ENCODE measurements at places on chromosomes 2 and 18. TPM values are rescaled to one million over a fixed set of nuclear protein-coding genes. Genes with fewer than 3 reads are reported as not detected.

DNA sequence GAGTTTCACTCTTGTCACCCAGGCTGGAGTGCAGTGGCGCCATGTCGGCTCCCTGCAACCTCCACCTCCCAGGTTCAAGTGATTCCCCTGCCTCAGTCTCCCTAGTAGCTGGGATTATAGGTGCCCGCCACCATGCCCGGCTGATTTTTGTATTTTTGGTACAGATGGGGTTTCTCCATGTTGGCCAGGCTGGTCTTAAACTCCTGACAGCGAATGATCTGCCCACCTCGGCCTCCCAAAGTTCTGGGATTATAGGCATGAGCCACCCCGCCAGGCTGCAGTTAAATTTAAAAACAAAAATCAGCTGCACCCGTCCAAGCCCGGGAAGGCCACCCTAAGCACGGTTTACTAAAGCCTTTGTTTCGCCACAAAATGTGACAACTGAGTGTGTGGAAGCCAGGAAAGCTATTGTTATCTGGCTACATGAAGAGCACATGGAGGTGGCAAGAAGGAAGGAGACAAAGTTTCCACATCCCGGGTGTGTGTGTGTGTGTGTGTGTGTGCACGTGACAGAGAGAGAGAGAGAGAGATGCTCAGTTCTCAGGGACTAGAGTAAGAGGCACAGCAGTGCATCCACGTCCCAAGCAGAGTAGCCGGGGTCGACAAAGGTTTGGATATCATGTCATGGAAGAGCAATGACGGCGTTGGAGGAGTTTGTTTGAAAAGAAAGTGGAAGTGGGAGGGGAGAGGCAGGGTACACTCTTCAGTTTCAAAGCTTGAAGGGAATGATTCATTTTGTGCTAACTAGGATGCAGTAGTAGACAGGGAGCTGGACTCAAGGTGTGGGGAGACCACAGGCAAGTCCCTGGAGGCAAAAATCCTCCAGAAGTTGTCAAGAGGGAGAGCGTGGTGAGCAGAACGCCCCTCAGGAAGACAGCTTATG is 20.1 kb downstream of the INPP5D start:
- H3K4me1 ChIP-seq: peaks cover 35% of the 10 kb centered on the region
- peaks cover 7% of the 10 kb centered on the region for H3K27me3 ChIP-seq
- no peaks in the 10 kb centered on the region for H3K36me3 ChIP-seq
- DNase-seq: no peak

- peaks cover 79% of the 10 kb centered on the region for H3K4me1 ChIP-seq
- H3K4me3 ChIP-seq: peak overlapping the region; percentile 24
- no peaks in the 10 kb centered on the region for H3K27me3 ChIP-seq
- DNase-seq: no peak
Observed at GRCh38 chr18:47901624-47902362, 28.7 kb downstream of the SMAD2 start.

DSG1 gene
- total RNA-seq: not detected

GRCh38 chr2:238938003-238938400 is 90.1 kb downstream of the TWIST2 start:
- no peak for DNase-seq
- H3K4me1 ChIP-seq: no peaks in the 10 kb centered on the region
- H3K4me3 ChIP-seq: no peak overlapping the region
- H3K36me3 ChIP-seq: no peaks in the 10 kb centered on the region
- no peak overlapping the region for H3K27ac ChIP-seq
- H3K27me3 ChIP-seq: peaks cover 20% of the 10 kb centered on the region

DUSP11 gene
- 43.5 TPM for total RNA-seq

DNA sequence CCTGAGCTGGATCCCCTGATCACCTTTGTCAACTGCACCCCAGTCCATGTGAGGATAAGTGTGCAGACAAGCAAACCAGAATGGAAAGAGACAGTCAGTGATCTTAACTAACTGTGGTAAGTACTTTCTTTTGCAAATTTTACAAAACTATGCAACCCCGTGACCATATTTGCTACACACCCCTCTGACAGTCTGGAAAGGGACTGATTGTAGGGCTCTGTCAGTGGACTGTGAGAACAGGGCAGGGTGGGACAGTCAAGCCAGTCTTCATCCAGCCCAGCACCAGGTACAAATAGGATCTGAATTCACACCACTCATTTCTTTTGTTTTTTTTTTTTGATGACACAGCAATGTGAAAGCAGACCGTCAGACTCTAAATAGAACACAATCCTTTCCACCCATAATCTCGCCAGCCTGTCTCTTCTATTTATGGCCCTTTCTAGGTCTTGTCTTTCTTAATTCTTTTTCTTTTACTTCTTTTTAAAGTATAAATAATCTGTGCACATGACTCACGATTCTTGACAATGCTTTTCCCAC is 165.6 kb downstream of the ARL6IP6 start:
- H3K27ac ChIP-seq: no peak overlapping the region
- H3K27me3 ChIP-seq: no peaks in the 10 kb centered on the region

- peak; percentile 96 for DNase-seq
- H3K27me3 ChIP-seq: no peaks in the 10 kb centered on the region
- H3K4me3 ChIP-seq: peak within 1 kb of the TSS; percentile 97
- H3K4me1 ChIP-seq: peaks cover 41% of the 10 kb centered on the region
- peaks cover 7% of the 10 kb centered on the region for H3K36me3 ChIP-seq
- H3K27ac ChIP-seq: peak within 1 kb of the TSS; percentile 65
Observed at GRCh38 chr2:221572219-221572820, at the start of gene EPHA4. Gene EPHA4, minus strand, starts transcription at chr2:221572304. Its CDS starts 56 bp downstream, at chr2:221572248.

DNA sequence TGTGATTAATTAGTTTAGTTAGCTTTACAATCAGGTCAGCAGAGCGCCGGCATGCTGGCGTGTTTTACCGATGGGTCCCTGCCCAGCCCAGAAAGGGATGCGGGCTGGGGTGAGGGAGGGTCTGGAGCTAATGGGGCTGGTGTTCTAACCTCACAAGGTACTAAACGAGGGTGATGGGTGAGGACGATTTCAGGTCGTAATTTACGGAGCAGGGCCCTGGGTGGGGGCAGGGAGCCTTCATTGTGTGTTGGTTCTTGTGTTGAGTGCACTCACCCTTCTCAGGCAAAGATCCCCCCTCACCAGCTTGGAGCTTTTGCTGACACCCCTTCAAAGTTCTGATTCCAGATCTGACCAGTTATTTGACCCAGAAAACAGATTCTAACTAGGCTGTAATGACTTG is 39.5 kb downstream of the PTGR3 start:
- H3K4me1 ChIP-seq: peaks cover 4% of the 10 kb centered on the region
- no peak overlapping the region for H3K4me3 ChIP-seq
- DNase-seq: no peak

- H3K4me3 ChIP-seq: no peak overlapping the region
- DNase-seq: no peak
- H3K27me3 ChIP-seq: no peaks in the 10 kb centered on the region
- H3K36me3 ChIP-seq: no peaks in the 10 kb centered on the region
- peaks cover 32% of the 10 kb centered on the region for H3K4me1 ChIP-seq
Observed at GRCh38 chr2:234422273-234422732, 74.6 kb downstream of the ARL4C start.

GRCh38 chr2:216665242-216665641 is 30.1 kb downstream of the IGFBP5 start:
- peak; percentile 18 for DNase-seq
- H3K4me3 ChIP-seq: no peak overlapping the region
- H3K27me3 ChIP-seq: no peaks in the 10 kb centered on the region

DNA sequence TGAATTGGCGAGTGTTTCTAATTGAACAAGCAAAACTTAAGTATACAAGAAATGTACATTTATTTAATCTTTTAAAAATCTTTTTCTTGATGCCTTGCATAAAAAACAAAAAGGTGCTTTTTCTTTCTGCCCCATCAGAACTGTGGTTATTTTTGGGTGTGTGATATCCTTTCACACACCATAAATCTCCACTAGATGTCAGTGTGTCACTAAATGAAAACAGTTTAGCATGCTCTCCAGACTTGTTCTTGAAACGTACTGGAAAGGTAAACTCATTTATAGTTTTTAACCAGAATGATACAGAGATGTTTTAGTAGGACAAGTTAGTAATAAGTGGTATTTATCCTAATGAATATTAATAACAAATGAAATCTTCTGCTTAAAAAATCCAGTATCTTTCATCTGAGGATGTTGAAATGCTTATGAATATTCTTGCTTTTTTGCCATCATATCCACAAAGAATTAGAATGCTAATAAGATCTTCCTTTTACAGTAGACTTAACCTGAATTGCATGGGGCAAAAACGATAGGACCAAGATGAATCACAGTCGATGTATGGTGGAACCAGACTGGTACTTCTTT is 96.8 kb downstream of the UBE2E3 start:
- DNase-seq: peak; percentile 68
- no peaks in the 10 kb centered on the region for H3K27me3 ChIP-seq
- no peaks in the 10 kb centered on the region for H3K4me1 ChIP-seq
- H3K36me3 ChIP-seq: no peaks in the 10 kb centered on the region
- no peak overlapping the region for H3K27ac ChIP-seq

DNA sequence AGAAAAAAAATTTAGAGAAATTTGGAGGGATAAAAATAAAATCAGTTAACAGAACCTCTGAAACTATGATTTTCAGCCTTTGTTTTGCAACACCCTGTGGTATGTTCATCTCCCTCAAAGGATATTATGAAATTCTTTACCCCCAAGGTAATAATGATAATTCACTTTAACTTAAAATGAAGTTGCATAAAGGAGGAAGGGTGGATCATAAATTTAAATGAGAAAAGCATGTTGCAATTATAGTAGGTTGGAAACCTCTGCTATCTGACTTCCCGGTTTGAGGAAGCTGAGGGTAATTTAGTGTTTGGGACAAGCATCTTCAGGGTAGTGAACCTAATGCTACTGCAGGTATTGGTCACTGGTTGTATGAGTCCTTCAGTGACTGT is 102.9 kb downstream of the BABAM2 start:
- H3K27me3 ChIP-seq: no peaks in the 10 kb centered on the region
- DNase-seq: no peak
- H3K27ac ChIP-seq: no peak overlapping the region

- DNase-seq: no peak
- H3K4me1 ChIP-seq: no peaks in the 10 kb centered on the region
Observed at GRCh38 chr18:48641981-48642380, 103.2 kb downstream of the CTIF start.

TEX44 gene
- total RNA-seq: not detected

DNA sequence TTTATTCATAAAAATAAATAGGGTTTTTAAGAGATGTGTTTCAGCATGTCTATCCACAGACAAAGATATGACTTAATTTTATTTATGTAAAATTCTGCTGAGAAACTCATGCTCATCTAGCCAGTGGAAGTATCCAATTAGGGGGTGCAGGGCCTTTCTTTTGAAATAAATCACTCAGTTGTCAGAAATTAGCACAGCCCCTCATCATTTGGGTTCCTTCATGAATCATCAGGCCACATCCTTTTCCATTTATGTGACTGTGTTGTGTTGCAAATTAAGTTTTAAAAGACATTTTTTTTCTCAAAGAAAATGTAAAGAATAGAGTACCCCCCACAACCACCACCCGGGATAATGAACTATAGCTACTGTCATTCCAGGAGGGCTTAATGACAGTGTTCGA is 185.8 kb downstream of the NRP2 start:
- no peaks in the 10 kb centered on the region for H3K36me3 ChIP-seq
- no peak overlapping the region for H3K4me3 ChIP-seq

PKDCC gene
- total RNA-seq: 133 TPM

KCTD1 gene
- total RNA-seq: 17.1 TPM

SLC23A3 gene
- total RNA-seq: 1.4 TPM

NPAS2 gene
- 0.59 TPM for total RNA-seq

HRH4 gene
- total RNA-seq: not detected

SLC5A7 gene
- 0.04 TPM for total RNA-seq

C18orf63 gene
- not detected for total RNA-seq

HNMT gene
- total RNA-seq: 0.84 TPM

KRTCAP3 gene
- total RNA-seq: 0.88 TPM

DNA sequence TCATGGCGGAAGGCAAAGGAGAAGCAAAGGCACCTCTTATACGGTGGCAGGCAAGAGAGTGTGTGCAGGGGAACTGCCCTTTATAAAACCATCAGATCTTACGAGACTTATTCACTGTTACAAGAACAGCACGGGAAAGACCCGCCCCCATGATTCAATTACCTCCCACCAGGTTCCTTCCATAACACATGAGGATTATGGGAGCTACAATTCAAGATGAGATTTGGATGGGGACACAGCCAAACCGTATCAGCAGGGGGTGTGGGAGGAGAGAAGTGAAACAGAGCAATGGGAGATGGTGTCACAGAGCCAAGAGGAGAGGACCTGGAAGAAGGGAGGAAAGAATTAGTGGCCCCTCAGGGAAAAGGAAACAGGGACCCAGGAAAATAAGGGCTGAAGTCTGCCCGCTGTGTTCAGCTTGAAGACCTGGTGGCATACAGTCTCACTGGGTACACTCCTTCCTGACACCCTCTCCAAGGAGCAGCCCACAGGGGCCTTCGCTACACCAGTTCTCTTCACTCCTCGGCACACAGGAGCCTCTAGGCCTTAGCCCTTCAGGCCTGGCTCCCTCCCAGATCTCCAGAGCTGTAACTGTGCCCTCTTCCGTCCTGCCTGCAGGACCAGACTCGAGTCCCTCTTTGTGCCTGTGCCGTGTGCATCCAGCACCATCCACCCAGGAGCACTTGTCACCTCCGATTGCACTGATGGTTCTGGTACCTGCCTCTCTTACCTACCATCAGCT is 262.1 kb downstream of the EIPR1 start:
- no peaks in the 10 kb centered on the region for H3K27me3 ChIP-seq
- DNase-seq: no peak
- H3K27ac ChIP-seq: no peak overlapping the region
- H3K4me1 ChIP-seq: peaks cover 9% of the 10 kb centered on the region

GRCh38 chr18:26648509-26649192 is 100.3 kb upstream of the KCTD1 start:
- no peak for DNase-seq
- peaks cover 9% of the 10 kb centered on the region for H3K4me1 ChIP-seq
- peaks cover 8% of the 10 kb centered on the region for H3K27me3 ChIP-seq
- H3K27ac ChIP-seq: no peak overlapping the region

GRCh38 chr2:186771395-186771794 is 77.5 kb downstream of the FAM171B start:
- no peak overlapping the region for H3K27ac ChIP-seq
- H3K4me1 ChIP-seq: no peaks in the 10 kb centered on the region
- H3K36me3 ChIP-seq: no peaks in the 10 kb centered on the region
- no peak overlapping the region for H3K4me3 ChIP-seq
- DNase-seq: peak; percentile 18
- H3K27me3 ChIP-seq: no peaks in the 10 kb centered on the region

UGT1A1 gene
- not detected for total RNA-seq

DNA sequence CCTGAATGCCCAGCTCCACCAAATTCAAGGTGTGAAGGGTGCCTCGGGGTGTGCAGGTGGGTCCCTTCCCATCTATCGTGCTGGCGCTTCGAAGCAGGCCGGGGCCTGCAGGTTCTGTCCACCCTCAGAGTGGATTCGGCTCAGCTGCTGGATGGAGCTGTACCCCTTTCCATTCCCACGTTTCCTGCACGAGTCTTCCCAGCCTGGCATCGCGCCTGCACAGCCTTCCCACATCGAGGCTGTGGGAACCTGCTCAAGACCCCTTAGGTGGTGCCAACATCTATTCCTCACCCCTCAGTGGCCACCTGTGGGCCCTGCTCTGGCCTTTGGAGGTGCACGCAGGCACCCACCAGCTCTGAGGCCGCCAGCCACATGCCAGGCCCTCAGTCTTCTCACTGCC is 65.7 kb downstream of the PDCL3 start:
- H3K27me3 ChIP-seq: no peaks in the 10 kb centered on the region
- no peak for DNase-seq
- H3K4me3 ChIP-seq: no peak overlapping the region
- no peaks in the 10 kb centered on the region for H3K4me1 ChIP-seq
- H3K27ac ChIP-seq: no peak overlapping the region

TGFBRAP1 gene
- total RNA-seq: 13.8 TPM

CCBE1 gene
- total RNA-seq: 2.9 TPM

RTP5 gene
- total RNA-seq: not detected

All from neural progenitor cell (in vitro differentiated cells).